ENCODE measurements at places on chromosomes 4 and X. TPM values are rescaled to one million over a fixed set of nuclear protein-coding genes. Genes with fewer than 3 reads are reported as not detected.

DNA sequence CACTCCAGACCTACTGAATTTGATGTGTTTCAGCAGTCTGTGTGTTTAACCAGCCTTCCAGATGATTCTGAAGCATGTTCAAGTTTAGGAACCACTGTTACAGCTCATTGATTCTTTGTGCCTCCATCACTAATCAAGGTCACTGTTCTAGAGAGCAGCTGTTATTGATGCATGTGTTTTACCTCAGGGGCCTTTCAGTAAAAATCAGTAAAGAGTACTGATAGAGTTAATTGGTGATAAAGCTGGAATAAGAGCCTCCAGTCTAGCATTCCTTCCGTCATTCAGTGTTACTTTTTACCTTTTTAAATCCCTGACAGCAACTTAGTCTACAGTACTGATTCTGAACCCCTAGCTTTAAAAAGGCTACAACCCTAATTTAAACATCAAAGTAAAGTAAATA lies 12.9 kb downstream of the CPEB2 start:
- DNase-seq = no peak

CFI gene
- 426 TPM for total RNA-seq

GRCh38 chr4:184823014-184823413 lies 2.8 kb downstream of the ACSL1 start:
- DNase-seq = no peak

- DNase-seq = no peak
Observed at GRCh38 chr4:163331629-163332376, 593 bp downstream of the NPY1R start.

DNA sequence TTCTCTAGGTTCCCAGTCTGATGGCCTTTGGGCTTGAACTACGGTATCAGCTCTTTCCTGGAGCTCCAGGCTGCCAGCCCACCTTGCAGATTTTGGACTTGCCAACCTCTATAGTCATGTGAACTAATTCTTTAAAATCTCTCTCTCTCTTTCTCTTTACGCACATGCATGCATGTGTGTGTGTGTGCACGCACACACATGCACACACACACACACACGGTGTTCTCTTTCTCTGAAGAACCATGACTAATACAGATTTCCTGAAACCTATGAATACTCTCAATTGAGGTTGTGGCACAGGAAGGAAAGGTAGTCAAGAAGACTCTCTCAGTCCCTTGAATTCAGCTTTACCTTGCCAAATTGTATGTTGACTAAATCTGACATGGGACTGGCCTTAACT lies 6.2 kb upstream of the ZCCHC13 start:
- DNase-seq = no peak

DNA sequence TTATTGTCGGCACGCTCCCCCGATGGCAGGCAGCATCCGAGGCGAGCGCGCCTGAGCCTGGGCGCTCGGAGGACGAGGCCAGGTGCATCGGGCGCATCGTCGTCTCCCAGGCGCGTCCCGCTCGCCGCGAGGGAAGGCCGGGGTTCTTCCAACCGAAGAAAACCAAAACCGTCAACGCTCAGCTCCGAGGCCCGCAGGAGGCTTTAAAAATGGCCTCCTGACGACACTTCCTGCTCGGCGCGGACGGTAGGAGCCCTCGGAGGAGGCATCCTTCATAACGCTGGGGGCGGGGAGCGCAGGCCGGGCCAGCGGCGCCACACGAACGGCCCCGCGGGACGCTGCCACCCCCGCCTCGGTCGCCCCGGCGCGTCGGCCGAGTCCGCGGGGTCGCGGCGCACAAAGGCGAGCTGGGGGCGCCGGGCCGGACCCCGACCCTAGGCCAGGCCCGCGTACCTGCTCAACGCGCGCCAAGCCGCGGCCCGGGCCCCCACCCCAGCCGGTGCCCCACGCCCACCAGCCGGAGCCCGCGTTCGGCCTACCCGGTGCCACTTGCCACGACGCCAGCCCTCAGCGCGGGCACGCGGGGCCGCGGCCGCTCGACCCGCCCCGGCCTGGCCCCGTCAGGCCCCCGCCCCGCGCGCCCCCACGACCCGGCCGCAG lies 501 bp downstream of the ZNF518B start:
- DNase-seq = peak; percentile 49

DNA sequence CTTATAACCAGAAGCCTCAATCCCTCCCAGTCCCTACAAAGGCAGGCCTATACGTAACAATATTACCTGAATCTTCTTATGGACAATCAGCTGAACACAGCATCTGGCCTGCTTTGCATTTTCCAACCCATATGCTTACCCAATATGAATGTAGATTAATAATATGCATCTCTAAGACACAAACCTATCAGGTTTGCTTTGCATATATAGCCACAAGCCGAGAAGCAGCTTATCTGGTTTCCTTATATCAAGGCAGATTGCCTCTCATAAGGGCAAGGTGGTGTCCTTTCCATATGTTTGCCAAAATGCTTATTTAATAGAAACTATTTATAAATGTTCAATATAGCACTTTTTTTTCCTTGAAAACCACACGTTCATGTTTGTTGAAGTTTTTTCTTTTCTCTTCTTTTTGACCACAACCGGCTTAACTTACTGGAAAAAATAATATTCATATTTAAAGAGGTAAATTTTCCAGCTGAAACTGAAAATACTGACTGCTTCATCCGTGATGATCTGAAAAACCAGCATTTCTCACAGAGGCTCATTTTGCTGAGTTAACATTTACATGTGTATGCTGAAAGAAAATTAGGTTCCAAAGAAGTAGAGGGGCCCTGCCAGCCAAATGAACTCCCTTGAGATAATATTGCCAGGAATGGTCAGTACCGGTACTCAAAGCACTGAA lies 3.8 kb downstream of the IL21 start:
- no peak for DNase-seq

- no peak for DNase-seq
Observed at GRCh38 chr4:177285953-177286352, 23.7 kb upstream of the NEIL3 start.

DNA sequence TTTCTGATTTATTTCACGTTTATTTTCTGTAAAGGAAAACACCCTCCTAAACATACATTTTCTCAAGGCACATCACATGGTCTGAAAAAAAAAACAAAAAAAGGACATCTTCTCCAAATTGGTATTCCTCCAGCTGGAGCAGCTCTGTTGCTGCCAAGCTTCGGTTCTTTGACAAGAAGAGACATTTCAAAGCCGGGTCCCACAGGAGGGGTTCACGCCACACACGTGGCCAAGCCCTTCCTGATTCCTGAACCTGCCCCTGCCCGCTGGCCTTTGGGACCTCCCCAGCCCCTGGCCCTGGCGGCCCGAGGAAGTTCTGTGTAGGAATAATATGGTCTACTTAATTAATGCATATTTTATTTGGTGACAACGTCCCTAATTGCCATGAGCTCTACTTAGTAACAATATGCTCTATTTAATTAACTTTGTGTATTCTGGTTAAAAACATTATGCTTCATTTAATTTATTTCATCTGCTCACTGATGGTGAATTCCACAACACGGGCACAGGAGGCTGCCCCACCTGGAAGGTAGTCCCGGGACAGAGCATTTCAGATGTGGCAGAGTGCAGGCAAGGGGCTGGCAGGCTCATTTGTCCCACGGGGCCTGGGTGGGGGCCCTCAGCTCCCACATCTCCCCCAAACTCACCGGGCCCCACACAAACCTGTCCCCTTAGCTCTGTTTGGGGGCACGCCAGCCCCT lies 5.4 kb upstream of the RGS12 start:
- DNase-seq = peak; percentile 42

DNA sequence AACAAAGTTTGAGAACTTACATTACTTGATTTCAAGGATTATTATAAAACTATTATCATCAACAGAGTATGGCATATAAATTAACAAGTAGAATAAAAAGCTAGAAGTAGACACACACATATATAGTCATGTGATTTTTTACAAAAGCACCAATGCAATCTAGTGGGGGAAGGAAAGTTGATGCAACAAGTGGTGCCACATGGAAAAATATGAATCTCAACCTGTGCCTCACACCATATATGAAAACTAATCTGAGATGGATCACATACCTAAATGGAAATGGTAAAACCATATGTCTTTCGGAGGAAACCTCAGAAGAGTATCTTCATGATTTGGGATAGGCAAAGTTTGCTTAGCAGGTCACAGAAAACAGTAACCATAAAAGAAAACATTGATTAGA lies 34.9 kb upstream of the USP9X start:
- DNase-seq = no peak

DNA sequence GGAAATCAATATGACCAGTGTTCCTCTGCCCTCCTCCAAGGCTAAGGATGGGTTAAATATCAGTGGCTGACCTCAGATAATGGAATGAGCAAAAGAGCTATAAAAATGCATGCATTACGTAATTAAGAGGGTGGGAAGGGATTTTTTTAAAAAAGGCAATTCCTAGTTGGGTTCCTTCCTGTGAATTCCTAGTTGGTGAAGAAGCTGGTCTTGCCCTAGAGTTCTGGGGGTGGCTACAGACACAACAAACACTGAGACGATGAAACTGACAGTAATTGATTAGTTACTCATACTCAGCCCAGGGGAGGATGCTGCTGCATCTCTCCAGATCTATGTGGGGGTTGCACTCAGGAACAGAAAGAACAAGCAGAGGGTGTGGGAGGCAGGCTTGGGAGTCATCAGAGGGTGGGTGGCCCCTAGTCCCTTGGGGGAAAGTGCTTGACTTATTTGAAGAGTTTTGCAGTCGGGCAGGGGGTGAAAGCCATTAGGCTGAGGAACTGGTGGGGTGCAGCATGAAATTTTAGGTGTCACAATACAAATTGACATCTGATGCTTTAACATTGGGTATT lies 662.0 kb upstream of the FRG1 start:
- DNase-seq = no peak

SPANXD gene
- not detected for total RNA-seq

Data from left lobe of liver (tissue), 2 donors.